T47D (cell line): ENCODE measurements at places on chromosomes 7 and 10.

- no peak for DNase-seq
These were observed 399.5 kb upstream of the FOXK1 start for GRCh38 chr7:4282434-4283223.

DNA sequence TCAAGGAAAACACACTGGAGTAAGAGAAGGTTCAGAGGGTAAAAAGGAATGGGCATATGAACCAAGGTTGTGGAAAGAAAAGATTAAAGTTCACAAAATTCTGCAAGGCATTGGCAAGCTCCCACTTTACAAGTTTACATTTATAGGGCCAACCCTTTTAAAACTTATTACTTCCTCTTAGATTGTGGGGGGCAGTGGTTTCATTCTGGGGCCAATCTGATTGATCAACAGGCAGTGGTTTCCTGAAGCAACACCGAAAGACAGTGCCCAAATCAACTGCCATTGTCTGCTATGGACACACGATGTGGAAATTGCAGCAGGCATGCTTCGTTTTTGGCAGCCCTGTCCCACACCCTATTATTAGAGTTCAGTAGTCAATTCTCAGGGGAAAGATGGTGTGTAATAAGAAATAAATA is 154.0 kb downstream of the SGMS1 start:
- peak; percentile 51 for DNase-seq

GRCh38 chr10:99370993-99371392 is 41.8 kb downstream of the CNNM1 start:
- DNase-seq = peak; percentile 77

- no peak for DNase-seq
These were observed 76.0 kb upstream of the ARMC3 start for GRCh38 chr10:22851865-22852239.

DNA sequence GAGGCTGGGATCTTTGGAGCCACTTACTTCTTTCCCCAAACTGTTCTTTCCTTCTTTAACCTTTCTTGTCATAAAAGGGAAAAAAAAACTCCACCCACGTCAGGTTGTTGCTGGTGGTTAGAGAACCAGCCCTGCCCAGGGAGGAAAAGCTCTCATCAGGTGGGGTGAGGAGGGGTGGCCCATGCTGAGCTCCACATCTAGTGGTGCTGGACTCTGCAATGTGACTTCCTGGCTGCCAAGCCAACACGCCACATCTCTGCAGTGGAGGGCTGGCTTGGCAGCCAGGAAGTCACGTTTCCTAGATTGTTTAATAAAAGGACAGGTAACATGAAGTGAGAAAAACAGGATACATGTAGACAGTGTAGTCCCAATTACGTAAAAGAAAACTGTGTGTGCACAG is 37.4 kb downstream of the WIPF3 start:
- DNase-seq = no peak

- DNase-seq = peak; percentile 73
These were observed 106.5 kb downstream of the HTR7 start for GRCh38 chr10:90751107-90751997.

GRCh38 chr7:25314731-25315267 is 86.5 kb upstream of the NPVF start:
- DNase-seq = no peak

- DNase-seq = no peak
These were observed 591.6 kb downstream of the LRMDA start for GRCh38 chr10:76023007-76023406.

- DNase-seq = no peak
These were observed 31.6 kb upstream of the C10orf67 start for GRCh38 chr10:23376229-23376655.

DNA sequence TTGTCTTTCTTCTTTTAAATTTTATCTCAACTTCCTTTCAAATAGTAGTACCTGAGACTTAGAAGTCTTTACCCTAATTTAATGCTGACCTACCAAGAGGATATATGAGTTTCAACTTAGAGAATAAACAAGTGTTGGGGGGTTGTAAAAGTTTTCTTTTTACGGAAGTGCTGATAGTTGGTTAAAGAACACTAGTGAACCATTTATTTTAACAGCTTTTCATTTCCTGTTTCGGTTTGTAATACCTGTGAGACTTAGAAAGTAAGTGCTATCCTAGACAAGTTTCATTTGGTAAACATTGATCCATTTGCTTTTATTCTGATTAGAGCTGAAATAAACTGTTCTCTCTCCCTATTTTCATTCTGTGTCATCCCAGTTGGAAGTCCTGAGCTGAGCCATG is 683.1 kb upstream of the SORCS1 start:
- no peak for DNase-seq

- DNase-seq = no peak
These were observed 100.0 kb upstream of the TRIM24 start for GRCh38 chr7:138359870-138360559.

GRCh38 chr7:589781-590575 is 70.3 kb upstream of the PDGFA start:
- DNase-seq = no peak

DNA sequence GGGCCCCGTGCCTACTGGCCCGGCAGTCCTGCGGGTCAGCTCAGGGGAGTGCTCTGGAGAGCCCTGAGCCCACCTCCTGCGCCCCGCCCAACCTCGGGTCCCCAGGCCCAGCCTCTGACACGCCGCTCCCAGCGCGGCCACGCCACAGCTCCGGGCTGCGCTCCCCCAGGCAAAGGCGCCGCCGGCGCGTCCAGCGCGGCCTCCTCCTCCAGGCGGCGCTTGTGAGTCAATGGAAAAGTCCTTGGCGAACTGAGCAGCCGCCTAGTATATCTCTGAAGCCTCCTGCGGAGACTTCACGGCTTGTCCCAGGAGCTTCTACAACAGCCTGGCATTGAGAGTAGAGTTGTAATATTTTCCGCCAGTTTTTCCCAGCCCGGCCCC is 29.5 kb upstream of the BMS1 start:
- DNase-seq = peak; percentile 86

DNA sequence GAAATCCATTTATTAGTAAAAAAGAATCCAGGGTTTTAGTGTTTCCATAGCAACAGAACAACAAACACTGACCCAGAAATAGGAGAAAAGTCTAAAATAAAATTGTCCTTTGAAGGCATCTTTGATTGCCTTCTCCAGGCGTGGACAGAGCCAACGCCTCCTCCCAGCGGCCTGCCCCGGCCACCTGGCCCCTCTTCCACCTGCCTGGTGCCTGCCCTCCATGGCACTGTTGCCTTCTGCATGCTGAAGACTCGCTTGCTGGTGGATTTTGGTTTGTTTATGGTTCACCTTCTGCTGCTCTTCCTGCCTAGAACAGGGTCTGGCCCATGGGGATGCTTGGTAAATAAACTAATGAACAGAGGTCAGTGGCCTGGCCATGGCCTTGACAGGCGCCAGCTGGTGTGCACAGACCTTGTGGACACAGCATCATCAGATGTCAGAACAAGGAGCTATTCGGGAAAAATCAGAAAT is 107.4 kb downstream of the DYNC2I1 start:
- no peak for DNase-seq

GRCh38 chr7:97117035-97117371 is 495 bp upstream of the SDHAF3 start:
- DNase-seq = no peak

GRCh38 chr7:22234227-22234626 is 122.7 kb downstream of the RAPGEF5 start:
- DNase-seq = no peak

DNA sequence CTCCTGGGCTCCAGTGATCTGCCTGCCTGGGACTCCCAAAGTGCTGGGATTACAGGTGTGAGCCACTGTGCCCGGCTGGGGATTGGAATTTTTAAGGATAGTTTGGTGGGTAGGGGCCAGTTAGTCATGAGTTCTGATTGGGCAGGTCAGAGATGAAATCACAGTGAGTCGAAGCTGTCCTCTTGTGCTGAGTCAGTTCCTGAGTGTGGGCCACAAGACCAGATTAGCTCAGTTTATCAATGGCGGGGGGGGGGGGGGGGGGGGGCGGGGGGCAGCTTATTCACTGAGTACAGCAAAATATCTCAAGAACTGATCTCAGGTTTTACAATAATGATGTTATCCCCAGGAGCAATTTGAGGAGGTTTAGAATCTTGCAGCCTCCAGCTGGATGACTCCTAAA is 11.6 kb upstream of the ERCC6 start:
- DNase-seq = no peak

DNA sequence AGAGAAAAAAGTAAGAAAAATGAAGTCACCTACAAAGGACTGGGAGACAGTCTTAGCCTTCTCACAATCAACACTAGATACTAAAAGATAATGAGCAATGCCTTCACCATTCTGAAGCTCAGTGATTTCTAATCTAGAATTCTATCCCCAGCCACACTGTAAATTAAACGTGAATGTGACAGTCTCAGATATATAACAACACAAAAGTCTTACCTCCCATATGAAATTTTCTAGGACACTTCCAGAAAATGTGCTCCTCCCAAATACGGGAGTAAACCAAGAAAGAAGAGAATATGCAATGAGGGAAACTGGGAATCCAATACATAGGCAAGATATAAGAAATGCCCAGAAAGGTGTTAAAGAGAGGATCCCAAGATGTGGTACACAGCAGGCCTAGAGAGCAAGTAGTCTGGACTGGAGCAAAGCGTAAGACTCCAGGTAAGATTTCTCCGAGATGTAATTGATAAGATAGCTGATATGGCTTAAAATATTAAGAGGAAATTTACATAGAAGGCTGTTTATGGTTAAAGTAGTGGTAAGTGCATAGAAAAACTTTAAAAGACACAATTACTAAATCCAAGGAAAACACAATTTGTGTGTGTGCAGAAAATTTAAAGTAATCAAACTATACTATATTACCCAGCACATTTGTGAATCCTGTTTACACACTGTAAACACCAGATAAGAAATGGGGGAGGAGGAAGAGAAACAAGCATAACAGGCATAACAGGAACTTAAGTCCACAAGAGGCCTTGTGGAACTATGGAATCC is 44.1 kb downstream of the SGMS1 start:
- no peak for DNase-seq

GRCh38 chr7:33185786-33186185 is 56.4 kb downstream of the BBS9 start:
- peak; percentile 51 for DNase-seq
